ENCODE measurements at places on chromosomes 1 and 21. TPM values are rescaled to one million over a fixed set of nuclear protein-coding genes. Genes with fewer than 3 reads are reported as not detected.

DNA sequence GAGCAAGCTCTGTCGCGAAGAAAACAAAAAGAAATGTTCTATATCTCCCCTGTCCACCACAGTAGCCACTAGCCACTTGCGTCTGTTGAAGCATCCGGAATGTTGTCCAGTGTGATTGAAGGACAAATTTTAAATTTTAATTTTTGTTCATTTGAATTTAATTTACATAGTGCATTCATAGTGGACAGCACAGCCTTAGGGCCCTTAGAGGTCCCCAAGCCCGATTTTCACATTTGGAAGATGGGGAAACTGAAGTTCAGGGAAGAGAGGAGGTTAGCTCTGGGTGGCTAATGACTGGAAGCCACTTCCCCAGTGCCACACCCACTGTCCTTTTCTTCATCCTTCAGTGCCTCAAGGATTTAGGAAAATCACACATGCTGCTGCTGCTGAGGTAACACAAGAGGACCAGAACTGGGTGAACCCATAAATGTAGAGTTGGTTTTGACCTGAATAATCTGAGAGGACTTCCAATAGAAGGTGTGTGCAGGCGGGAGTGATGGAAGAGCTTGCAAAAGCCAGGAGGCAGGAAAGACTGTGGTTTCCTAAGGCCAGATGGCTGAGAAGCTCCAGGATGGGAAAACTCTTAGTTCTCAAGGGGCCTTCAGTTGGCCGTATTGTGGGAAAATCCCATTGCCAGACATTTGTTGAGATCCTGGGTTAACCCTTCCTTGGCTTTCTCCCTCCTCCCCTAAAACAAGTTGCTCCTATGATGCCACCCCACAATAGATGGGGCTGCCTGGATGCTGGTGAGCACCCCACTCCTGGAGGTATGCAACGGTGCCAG, 49.5 kb downstream of the TRIM11 start:
- no peaks in the 10 kb centered on the region for H3K36me3 ChIP-seq
- no peak overlapping the region for H3K4me3 ChIP-seq
- no peak for DNase-seq
- H3K27ac ChIP-seq: no peak overlapping the region
- H3K4me1 ChIP-seq: peaks cover 4% of the 10 kb centered on the region

DNA sequence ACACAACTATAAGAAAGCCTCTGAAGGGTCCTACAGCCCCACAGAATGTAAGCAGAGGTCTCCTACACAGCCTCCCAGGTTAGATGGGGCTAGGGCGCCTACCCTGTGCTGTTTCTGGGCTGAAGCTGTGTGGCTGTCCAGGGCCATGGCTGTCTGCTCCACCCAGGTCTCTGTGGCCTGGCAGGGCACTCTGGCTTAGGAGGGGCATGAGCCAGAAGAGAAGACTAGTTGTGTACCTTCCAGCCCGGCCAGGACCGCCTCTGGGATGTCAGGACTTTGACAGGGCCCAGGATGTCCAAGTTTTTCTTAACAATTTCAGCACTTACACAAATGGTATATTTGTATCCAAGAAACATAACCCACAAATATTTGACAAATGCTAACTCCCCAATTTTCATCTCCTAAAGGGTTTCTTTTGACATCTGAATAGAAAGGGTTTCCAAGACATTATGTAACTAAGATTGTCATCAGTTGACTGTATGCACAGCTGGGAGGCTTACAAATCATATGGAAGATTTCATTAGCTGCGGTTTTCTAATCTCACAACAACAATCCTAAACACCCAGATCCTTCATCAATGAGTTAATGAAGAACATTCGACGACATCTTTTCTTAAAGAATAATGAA, 80.5 kb downstream of the HSF2BP start:
- no peaks in the 10 kb centered on the region for H3K4me1 ChIP-seq
- peaks cover 25% of the 10 kb centered on the region for H3K27me3 ChIP-seq
- H3K4me3 ChIP-seq: no peak overlapping the region
- H3K36me3 ChIP-seq: no peaks in the 10 kb centered on the region
- no peak for DNase-seq
- no peak overlapping the region for H3K27ac ChIP-seq

LCE2C gene
- not detected for total RNA-seq

ACTL8 gene
- not detected for total RNA-seq

Measured in activated CD4-positive, alpha-beta memory T cell treated with anti-CD3 and anti-CD28 coated beads, Interleukin-2, amount 10 ng/mL, durations not matched to agents 7 days and 5 days (primary cell).